Coronary artery (tissue), 2 donors: ENCODE measurements at places on chromosomes 2 and 18.

GRCh38 chr2:237626813-237627440 is 460 bp upstream of the LRRFIP1 start:
- no peak for DNase-seq

DNA sequence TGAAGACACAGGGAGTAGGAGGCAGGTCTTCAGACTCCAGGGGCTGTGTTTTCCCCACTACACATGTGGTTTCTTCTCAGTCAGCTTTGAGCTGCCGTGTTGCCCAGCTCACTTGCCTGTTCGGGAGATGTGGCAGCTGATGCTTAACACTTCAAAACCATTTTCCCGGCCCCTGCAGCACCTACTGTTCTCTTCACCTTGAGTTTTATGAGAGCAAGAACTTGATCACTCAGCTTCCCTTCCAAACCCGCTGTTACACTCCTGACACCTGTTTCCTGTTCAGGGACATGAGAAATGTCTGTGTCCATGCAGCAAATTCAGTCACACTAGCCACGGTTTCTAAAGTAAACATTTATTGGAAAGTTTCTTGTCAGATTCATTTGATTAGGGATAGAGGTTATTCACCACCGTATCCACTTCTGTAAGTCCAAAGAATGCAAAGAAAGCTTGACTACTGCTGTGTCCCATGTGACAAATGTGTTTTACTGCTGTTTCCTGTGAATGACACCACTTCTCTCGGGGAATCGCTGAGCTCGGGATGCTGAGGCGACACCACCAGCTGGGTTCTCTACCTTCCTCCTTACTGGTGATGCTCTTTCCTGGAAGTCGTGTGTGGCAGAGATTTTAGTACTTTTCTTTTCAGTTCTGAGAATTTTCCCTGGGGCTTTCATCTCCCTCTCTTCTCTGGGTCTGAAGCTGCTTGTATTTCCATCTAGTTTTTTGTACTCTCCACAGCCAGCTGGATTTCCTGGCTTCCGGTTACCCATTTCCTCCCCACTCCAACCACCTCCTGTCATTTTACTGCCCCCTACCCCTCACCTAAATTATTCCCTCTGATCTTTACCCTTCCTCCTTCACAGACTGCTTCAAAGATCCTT is 91.7 kb downstream of the KLF7 start:
- DNase-seq, result no peak

GRCh38 chr2:176468457-176469113 is 199.3 kb downstream of the MTX2 start:
- DNase-seq, result no peak

- DNase-seq, result no peak
These were observed 156.0 kb downstream of the TGIF1 start for GRCh38 chr18:3605954-3606443.

- no peak for DNase-seq
These were observed 6.2 kb downstream of the INSIG2 start for GRCh38 chr2:118094503-118094902.

GRCh38 chr2:215895330-215895729 is 118.0 kb downstream of the MREG start:
- no peak for DNase-seq

DNA sequence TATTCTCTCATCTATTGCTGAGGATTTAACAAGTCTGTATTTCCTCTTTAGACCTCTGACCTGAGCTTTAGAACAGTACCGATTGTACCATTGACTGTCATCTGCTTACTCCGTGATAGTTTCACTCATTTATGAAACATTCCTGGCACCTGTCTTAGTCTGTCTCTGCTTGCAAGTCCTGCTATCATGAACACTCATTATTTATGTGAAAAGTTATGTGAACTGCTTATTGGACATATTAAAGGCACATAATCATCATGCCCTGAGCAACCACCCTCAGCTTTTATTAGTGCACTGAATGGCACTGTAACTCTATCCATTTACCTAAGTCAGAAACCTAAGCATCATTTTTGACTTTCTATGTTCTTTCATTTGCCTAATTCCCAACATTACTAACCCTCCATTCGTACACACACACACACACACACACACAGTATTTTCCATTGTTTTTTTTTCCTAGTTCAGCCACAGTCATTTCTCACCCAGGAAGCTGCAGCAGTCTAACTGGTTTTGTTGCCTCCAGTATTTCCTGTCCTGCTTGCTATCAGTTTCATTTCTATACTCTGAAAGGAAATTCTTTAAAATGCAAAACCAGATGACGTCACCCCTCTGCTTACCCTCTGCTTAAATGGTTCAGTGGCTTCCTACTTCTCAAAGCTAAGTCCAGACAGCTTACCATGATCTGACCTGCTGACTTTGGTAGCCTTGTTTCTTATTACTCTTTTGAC is 146.1 kb downstream of the HAUS1 start:
- DNase-seq, result no peak

- peak; percentile 52 for DNase-seq
These were observed 136.5 kb upstream of the TWIST2 start for GRCh38 chr2:238711346-238711745.

DNA sequence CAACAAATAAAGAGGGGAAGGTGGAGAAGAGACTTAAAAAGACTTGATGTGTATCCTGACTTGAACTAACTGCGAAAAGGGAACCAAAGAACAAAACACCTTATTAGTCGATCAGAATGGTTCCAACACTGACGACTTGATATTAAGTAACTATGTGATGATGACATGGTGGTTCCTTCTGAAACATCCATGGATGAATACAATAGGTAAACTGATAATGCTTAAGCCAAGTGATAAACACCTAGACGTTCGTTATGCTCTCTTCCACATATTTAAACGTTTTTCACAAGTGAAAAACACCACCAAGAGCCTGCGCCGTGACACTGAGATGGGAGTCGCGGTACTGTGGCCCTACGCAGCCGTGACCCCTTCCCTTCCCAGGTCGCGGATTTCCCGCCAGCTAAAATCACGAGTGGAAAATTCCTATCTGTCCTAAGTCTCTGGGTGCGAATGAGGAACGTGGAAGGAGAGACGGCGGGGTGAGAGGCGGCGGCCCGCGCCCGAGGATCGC is 797 bp downstream of the TTC32 start:
- no peak for DNase-seq

GRCh38 chr2:240988146-240988545 is 10.3 kb upstream of the SNED1 start:
- DNase-seq, result no peak

DNA sequence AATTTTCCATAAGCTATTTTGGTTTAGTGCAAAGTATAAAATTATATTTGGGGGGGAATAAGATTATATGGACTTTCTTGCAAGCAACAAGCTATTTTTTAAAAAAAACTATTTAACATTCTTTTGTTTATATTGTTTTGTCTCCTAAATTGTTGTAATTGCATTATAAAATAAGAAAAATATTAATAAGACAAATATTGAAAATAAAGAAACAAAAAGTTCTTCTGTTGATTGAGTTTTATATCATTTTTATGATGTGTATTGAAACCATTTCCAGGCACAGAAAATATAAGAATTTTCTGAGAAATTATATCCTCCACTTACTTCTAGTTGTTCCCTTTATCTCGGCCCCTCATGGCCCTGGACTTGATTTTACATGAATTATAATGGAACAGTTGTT is 3.7 kb downstream of the CCL20 start:
- DNase-seq, result no peak

DNA sequence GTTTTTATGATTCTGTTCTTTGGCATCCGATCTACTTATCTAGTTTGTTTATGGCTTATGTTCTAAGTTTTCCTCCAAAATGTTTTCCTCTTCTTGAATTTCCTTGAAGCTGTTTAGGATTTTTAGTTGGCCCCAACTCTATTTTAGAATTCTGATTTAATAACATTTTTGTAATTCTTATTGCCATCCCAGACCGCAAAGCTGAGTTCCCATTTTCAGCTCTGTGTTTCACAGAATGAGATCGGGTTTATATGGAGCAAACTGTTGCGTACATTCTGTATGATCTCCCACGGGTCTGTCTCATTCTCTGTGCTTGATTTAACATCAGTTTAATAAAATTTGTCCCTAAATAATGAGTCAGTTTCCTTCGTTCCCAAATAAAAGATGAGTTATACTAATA is 59.3 kb downstream of the DPP4 start:
- no peak for DNase-seq

DNA sequence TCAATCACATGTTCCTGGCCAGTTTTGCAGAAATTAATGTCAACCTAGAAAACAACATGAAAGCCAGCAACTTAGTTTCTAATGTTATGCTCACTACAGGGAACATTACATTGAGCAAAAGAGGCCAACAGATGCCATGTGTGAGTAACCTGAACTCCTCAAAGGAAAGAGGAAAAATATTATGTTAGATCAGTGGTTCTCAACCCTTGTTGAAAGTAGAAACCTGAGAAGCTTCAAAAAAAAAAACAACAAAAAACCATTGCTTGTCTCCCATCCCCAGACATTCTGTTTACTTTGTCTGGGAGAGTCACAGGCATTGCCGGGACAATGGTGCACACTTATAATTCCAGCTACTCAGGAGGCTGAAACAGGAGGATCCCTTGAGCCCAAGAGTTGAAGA is 57.7 kb downstream of the METTL4 start:
- DNase-seq, result no peak

DNA sequence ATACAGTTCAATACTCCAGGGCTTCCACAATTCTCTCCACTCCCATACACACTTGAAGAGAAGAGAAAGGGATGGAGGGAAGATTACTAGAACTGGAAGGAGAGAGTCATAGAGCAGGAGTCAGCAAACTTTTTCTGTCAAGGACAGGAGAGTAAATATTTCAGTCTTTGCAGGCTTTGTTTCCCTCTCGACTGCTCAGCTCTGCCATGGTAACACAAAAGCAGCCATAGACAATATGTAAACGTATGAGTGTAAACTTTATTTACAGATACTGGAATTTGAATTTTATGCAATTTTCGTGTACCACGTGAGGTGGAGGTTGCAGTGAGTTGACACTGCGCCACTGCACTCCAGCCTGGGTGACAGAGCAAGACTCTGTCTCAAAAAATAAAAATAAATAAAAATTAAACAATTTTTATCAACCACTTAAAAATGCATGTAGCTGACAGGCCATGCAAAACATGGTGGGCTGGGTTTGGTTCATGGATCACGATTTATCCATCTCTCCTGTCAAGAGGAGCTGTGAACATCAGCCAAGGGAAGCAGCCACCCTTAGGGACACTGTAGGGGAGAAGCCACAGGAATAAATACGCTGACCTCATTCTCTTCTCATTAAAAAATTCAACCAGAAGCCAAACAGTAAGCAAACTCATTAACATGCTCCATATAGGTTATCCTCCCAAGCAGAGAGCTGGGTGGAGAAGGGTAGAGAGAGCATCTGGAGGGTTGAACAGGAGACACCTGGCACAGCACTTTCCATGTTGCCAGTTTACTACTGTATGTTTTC is 266.4 kb upstream of the FN1 start:
- no peak for DNase-seq

GRCh38 chr2:24380820-24381219 is 20.5 kb upstream of the ITSN2 start:
- no peak for DNase-seq

DNA sequence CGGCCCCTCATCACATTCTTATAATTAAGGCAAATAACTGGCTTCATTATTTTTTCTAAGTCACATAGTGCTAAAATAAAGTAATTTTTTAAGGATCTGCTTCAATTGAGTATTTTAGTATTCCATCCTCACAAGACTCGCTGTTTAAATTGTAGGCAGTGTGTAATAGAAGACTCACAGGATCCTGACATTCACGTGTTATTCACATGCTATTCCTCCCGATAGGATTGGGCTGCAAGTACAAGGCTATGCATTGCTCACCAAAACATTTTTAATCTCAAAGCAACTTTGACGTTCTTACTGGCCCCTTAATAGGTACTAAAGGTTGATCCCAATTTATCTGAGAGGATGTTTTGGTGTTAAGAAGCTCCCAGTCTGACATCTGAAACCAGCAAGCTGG is 127.6 kb upstream of the L3MBTL4 start:
- no peak for DNase-seq

DNA sequence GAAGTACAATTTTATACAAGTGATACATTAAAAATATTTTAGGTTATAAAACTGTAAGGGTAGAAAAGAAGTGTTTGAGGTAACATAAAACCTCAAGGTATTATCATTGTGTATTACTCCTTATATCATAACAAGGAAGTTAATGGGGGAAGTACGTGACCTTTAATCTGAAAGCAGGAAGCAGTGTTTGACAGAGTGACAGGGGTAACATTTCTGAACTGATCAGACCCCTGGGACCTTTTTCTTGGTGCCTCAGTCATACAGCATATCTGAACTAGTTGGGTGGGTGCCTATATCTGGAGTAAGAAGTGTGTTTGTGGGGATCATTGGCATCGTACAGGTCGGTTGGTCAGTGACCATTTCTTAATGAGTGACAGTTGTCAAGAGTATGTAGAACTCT is 43.0 kb downstream of the MALT1 start:
- no peak for DNase-seq

GRCh38 chr18:79404567-79404910 is 8.8 kb downstream of the NFATC1 start:
- DNase-seq, result no peak

DNA sequence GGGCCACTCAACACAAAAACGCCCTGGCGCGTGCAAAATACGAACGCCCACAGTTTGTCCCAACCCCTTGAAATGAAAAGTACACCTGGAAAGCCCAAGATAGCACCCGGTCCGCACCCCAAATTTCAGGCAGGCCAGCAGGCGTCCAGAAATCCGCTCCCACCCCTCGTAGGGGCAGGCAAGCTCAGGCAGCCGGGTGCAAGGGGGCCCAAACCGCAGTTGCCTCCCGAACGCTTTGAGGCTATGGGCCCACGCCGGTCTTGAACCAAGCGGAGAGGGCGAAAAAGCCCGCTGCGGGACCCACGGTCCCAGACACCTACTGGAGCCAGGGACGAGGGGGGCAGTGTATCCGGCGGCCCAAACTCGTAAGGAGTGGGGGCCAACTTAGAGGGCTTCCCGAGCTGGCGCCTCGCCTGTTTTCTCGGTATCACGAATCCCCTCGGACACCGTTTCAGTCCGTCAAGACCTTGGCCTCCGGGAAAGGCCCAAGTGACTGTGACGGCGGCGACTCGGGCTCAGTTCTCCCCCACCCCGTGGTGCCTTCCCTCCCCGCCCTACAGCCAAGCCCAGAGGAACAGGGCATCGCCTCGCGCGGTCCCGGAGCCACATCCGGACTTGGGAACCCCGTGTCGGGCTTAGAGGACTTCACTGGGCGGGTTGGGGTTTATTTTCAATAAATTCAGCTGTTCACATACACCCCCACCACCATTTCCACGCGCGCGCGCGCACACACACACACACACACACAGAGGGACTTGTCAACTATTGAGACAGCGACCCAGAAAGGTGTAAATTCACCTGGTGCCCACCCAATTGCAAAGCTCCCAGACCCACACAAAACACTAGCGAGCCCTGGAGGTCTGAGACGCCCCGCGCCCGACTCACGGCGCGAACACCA is 6.2 kb upstream of the SATB2 start:
- DNase-seq, result no peak
